Kidney capillary endothelial cell (primary cell): ENCODE measurements at places on chromosomes 11 and 22.

DNA sequence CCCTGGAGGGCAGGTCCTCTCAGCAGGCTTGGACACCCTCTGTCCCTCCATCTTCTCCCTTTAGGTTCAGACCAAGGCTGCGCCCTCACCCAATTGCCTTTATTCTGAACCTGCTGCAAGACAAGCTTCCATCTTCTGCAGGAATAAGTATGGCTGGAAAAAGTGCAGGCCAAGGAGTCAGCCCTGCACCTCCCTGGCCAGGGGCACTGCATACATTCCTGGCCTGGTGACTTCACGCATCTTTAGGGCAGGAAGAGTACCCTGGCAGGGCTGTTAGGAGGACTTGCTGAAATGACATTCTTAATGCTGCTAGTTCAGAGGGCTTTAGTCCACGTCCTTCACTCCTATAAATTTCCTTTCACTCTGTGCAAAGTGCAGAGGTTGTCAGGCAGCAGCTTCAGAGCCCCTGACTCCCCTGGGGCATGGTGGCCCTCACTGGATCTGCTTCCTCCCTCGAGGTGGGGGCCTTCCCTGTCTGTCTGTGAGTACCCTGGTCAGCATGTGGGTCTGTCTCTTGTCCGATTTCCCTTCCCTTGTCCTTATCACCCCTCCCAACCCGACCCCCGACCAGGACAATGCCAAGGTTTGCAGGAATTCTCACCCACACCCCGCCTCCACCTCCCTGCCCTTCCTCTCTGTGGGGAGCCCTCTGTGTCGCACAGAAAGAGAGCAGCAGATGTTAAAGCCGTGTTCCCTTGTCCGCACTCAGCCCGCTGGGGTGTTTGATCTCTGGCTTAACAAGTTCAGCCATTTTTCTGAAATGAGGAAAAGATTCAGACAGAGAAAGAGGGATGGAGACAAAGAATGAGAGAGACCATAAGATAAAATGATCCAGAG, 124.5 kb upstream of the SYT13 start:
- DNase-seq, result no peak

- DNase-seq, result no peak
Measured at GRCh38 chr22:48579043-48579927, 1248.4 kb downstream of the BRD1 start.

DNA sequence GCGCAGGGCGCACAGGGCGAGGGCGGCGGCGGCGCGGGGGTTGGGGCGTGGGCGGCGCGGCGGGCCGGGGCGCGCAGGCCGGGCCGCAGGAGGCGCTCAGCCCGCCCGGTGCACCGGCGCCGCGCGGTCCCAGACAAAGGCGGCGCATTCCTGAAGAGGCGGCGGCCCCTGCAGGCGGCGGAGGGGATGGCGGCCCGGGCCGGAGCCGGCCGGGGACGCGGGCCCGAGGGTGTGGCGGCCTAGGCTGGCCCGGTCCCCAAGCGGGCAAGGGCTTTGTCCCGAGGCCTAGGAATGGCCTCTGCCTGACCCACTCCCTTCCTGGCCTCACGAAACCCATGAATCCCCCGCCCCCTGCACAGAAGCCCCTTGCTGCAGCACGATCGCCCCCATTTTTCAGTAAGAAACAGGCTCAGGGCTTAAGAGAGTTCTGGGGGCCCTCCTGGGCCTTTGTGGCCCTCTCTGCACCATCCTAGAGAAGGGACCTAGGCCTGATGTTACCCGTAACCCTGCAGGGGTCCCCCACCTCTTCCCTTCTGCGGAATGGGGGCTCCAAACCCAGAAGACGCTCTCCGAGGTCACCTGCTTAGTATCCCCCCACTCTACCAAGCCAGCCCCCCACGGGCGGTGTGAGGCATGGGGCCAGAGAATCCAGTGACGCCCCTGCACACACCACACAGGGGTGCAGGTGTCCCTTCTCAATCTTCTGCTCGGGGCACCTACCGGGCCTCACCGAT, at the start of gene RTN4R:
Gene RTN4R (minus strand): TSS at position 40 of the 734 bp plus-strand sequence. CDS start 226 bp downstream, outside the sequence.
- peak; percentile 26 for DNase-seq

DNA sequence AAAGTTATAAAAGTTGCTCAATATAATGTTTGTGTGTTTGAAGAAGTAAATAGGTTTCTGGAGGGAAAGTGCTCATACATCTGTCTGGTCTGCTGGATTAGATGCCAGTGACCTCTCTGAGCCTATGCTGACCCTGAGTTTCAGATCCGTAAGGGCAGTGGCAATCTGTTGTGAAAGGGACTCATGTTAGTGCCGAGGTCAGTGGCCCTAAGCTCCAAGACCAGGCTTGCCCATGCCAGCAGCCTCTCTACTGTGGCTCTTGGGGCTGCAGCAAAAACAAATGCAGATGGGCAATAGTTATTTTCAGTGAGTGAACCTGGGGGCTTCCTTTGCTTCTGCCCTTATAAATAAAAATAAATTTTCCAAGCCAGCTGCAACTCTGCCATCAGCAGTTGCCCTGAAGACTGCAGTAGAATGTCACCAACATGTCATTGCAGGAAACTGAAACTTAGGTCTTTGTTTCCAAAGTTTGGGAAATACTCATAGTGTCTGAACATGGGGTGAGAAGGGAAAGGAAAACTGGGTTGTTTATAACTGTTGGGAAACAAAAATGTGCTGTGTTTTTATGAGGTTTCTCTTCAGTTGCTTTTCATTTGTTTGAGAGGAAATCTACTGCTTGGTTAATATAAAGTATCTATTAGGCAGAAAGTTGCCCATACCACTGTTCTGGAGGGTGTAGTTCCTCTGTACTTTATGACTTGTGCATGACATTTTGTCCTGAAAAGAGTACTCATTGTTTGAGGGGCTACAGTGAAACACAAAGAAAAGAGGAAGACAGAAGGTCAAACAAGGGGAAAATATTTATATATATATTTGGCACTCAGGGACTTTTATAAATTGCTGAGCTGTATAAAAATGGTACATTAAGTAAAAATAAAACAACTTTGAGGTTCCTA, 9.5 kb upstream of the MS4A4E start:
- DNase-seq, result no peak

GRCh38 chr22:48663297-48663696, 1164.4 kb downstream of the BRD1 start:
- peak; percentile 21 for DNase-seq

DNA sequence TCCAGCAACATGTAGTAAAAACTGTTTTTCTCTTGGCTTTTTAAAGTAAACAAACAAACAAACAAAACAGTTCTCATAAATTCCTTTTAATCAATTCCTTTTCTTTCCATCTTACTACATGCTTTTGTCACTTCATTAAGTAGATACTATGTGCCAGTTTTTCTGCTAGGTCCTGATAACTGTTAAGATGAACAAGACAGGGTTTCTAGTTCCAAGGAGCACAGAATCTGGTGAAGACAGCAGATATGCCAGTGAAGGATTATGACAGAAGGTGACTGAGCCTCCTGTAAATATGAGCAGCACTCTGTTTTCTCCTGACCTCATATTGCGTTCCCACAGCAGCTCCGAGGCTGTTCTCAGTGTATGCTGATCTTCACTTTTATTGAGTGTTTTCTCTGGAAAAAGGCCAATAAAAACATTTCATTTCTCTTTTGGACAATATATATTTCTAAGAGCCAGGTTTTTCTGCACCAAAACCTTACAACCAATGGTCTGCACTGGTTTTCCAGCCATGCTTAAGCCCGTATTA, 45.8 kb downstream of the HEPHL1 start:
- DNase-seq, result no peak

DNA sequence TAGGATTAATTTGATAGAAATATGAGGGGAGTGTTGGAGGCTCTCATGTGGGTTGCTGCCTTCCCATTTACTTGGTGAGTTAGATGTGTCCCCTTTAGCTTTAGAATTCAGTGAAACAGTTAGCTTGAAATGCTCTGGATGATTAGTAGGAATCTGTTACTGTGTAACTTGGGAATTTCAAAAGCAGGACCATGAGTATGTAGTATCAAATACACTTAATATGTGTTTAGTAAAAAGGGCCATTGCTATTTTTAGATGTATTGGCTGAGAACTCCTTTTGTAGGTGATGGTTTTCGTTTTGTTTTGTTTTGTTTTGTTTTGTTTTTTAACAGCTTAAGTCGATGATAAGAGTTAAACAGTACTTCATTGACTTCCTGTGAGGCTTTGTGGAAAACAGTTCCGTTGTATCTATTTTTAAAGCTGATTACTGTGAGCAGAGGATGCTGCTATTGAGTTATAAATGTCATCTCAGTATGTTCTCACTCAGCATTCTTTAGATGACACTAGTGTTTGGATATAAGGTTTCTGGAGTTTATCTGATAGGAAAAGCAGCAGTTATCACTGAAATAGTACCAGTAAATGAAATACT, 53.5 kb downstream of the MCAM start:
- DNase-seq, result peak; percentile 56

GRCh38 chr11:131044851-131045250, 128.6 kb upstream of the SNX19 start:
- DNase-seq, result no peak

DNA sequence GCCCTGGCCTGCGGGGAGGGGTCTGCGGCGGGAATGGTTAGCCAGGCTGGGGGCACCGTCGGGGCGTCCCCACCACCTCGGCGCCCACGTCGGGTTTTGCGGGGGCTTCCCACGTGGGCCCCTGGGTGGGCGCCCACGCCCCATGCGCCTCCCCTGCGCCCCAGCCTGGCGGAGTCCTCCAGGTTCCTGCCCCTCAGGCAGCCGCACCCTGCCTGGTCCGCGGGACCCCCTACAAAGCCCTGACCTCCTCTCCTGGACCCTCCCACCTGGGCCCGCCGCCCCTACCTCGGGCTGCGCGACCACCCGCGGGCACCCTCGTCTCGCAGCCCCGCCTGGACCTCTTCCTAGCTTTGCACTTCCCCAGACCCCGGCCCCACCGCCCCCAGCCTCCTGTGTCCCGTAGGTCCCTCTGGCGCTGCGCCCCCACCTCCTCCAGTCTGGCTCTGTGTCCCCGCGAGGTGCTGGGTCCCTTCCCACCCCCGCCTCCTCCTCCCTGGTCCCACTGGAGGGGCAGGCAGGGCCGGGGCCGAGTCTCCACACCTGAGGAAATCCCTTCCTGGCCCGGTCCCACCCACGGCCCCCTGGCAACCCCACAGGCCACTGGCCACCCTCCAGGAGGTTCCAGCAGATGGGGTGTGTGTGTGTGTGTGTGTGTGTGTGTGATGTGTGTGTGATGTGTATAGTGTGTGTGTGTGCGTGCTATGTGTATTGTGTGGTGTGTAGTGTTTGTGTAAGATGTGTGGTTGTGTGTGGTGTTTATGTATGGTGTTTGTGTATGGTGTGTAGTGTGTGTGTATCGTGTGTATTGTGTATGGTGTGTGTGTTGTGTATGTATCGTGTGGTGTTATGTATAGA, 11.8 kb downstream of the PIM3 start:
- DNase-seq, result no peak

- DNase-seq, result no peak
Measured at GRCh38 chr11:77340501-77340900, 39.0 kb upstream of the GDPD4 start.

GRCh38 chr11:107563702-107564101, 1.8 kb downstream of the ALKBH8 start:
- no peak for DNase-seq

DNA sequence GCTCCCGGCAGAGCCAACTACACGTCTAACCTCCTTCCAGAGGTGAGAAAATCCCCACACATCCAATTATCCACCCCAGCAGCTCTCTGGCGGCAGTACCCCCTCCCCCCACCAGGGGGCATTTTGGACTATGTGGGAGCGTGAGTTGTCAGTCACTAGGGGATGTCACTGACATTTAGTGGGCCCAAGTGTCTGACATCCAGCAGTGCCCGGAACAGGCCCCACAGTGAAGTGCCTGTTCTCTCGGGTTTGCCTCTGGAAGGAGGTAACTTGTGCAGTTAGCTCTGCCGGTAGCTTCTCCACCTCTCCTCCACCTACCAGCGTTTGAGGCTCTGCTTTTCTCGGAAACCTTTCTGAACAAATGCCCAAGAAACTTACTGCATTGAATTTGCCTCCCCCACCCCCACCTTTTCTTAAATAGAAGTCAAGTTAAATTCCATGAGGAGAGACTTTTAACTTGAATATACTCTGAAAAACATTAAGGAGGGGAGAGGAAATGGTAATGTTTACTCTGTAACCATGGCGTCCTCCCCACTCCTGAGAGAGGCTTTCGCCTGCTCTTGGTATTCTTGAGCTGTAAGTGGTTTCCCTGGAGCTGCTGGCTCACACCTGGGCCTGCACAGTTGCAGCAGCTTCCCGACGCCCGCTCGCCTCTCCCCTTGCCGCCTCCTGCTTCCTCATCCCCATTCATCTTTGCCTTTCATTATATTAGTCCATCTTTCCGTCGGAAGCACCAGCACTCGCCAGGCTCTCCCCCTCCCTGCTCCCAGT, 112.8 kb downstream of the WNT7B start:
- peak; percentile 60 for DNase-seq

DNA sequence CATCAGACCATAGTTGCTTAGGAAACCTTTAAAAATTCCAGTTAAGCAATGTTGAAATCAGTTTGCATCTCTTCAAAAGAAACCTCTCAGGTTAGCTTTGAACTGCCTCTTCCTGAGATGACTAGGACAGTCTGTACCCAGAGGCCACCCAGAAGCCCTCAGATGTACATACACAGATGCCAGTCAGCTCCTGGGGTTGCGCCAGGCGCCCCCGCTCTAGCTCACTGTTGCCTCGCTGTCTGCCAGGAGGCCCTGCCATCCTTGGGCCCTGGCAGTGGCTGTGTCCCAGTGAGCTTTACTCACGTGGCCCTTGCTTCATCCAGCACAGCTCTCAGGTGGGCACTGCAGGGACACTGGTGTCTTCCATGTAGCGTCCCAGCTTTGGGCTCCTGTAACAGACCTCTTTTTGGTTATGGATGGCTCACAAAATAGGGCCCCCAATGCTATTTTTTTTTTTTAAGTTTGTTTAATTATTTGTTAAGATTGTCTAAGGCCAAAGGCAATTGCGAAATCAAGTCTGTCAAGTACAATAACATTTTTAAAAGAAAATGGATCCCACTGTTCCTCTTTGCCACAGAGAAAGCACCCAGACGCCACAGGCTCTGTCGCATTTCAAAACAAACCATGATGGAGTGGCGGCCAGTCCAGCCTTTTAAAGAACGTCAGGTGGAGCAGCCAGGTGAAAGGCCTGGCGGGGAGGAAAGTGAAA, 73.4 kb downstream of the NCAPD3 start:
- DNase-seq, result no peak

- DNase-seq, result no peak
Measured at GRCh38 chr11:95228081-95228749, 2.8 kb downstream of the SESN3 start.

GRCh38 chr11:107969219-107969618, 39.5 kb upstream of the CUL5 start:
- DNase-seq, result no peak

DNA sequence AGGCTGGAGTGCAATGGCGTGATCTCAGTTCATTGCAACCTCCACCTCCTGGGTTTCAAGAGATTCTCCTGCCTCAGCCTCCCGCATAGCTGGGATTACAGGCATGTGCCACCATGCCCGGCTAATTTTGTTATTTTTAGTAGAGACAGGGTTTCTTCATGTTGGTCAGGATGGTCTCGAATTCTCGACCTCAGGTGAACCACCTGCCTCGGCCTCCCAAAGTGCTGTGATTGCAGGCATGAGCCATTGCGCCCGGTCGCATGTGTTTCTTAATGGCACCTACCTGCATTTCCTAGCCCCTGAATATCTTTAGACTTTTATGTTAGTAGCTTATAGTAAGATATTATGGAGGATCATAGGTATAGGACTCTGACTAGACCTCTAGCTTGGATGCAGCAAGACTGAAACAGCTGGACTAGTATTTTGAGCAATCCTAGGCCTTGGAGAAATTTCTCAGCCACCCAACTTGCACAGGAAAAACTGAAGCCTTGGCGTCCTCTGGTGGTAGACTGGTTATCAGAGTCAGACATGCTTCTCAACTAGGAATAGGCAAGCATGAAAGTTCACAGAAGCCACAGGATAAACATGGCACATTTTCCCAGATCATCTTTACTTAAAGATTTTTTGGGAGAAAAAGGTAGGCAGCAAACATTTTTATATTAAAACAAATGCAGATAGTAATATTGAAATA, 22.7 kb upstream of the C1QTNF4 start:
- peak; percentile 38 for DNase-seq
